Activated CD8-positive, alpha-beta memory T cell treated with anti-CD3 and anti-CD28 coated beads for 48 hours (primary cell): ENCODE measurements at places on chromosomes 16 and 17.

GRCh38 chr16:27285676-27286196 lies 17.2 kb upstream of the NSMCE1 start:
- DNase-seq = no peak

GRCh38 chr16:72785171-72785570 lies 262.8 kb downstream of the ZFHX3 start:
- DNase-seq = no peak

- no peak for DNase-seq
Observed at GRCh38 chr17:35295686-35296085, 52.8 kb downstream of the SLFN5 start.

DNA sequence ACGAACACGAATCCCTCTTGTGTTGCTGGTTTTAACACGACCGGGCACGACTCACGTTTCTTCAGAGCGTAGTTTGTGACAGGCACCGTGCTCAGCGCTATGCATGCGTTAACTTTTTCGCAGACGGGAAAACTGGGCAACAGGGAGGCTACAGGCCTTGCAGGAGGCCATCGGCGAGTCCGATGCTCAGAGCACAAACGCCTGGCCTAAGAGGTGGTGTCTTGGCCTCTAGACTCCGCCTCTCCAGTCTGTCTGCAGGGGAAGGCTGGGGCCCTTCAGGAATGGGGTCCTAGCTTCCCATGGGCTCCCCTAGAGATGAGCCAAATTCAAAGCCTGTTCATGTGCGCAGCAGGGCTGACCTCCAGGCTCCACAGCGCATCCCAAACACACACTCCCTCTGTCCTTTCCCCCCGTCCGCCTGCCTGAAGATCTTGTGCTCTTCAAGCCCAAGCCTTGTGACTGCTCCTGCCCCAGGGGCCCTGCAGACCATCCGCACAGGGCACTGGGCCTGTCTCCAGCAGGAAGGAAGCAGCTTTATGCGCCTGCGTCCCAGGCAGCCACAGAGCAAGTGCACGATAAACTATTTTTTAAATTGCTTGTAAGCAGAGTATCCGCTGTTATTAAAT lies 3.1 kb downstream of the CLCN7 start:
- DNase-seq = no peak

DNA sequence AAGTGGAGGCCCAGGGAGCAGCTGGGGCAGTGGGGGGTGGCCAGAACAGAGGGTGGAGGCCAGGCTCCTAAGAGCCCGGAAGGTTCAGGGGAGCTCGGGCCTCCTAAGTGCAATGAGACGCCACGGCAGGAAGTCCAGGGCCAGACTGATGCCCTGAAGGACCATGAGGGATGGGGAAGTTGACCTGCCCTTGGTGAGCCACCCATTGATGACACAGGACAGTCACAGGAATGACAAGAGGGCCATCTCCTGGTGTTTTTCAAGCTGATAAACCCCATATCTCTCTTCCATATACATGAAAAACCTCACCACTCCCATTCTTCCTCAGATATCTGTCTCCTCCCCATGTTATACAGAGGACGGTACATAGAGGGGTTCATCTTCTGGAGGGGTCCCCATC lies 5.8 kb upstream of the MRPL58 start:
- DNase-seq = no peak

DNA sequence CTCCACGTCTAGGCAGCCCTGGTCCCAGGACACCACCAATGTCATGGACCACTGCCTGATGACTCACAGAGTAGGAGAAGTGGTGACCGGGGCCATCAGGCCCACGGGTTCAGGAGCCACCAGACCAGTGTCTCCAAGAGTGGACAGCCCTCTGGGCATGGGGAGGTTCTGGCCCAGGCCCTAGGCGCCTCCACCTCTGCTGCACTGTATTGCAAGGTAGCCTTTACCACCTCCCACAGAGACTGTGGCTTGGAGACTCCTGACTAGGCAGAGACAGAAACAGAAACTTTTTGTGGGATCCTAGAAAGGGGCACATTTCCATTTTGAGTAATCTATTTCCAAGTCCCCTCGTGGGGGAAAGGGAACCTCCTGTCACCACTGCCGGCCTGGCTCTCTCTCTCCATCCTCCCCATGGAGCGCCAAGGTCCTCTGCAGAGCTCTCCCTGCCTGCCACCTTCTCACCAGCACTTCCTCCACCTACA lies 2.9 kb downstream of the CDIP1 start:
- no peak for DNase-seq

- no peak for DNase-seq
Observed at GRCh38 chr17:74386386-74386785, 19.1 kb downstream of the GPR142 start.

- DNase-seq = no peak
Observed at GRCh38 chr16:23990507-23990906, 154.7 kb downstream of the PRKCB start.

DNA sequence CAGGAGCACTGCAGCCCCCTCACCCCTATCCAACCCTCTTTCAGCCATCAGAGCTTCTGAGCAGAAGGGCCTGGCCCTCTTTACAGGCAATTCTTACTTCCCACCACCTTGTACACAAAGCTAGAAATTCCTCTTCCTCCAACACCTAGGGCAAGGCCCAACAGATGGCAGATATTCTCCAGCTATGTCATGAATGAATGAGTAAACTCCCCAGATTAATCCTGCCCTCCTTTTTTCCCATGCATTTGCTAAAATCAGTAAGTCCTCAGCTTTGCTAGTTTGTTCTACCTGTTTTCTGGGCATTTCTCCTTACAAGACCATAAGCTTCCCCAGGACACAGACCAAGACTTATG lies 20.4 kb upstream of the MRPS23 start:
- no peak for DNase-seq

GRCh38 chr16:87086575-87086974 lies 230.6 kb downstream of the C16orf95 start:
- no peak for DNase-seq

DNA sequence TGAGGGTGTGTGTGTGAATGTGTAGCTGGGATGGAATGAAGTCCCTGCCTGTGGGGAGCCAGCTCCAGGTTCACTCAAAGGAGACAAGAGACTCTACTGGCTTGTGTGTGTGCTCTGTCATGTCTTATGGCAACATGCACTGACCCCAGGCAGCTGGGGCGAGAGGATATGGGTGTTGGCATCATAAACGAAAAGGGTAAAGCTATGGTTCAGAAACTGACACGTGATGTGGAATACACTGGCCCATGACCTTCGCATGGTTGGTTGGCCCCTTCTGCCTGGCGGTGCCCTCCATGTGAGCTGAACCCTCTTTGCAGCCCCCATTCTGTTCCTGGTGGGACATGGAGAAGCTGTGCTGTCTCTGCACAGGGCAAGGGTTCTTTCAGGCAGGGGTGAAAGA lies 21.9 kb downstream of the ZNF750 start:
- no peak for DNase-seq

GRCh38 chr17:7477392-7478275 lies 1.8 kb downstream of the ZBTB4 start:
- DNase-seq = no peak

- DNase-seq = no peak
Observed at GRCh38 chr17:69578385-69578936, 164.0 kb downstream of the MAP2K6 start.

DNA sequence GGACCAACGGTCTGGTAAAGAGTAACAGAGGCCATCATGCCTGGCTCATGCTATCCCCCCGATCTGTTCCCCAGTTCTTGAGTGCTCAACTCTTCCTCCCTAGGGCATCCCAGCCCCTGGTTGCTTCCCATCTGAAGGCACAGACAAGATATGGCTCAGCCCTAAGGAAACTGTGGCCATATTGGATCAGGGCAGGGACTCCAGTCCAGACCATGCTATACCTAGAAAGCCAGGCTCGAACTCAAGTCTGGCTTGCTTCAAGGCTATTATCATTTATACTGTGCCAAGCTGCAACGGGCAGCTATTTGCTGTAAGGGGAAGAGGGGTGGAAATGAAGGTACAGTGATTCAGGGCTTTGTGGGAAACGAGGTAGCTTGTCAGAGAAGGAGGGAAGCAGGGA lies 2.8 kb downstream of the UBTF start:
- no peak for DNase-seq

DNA sequence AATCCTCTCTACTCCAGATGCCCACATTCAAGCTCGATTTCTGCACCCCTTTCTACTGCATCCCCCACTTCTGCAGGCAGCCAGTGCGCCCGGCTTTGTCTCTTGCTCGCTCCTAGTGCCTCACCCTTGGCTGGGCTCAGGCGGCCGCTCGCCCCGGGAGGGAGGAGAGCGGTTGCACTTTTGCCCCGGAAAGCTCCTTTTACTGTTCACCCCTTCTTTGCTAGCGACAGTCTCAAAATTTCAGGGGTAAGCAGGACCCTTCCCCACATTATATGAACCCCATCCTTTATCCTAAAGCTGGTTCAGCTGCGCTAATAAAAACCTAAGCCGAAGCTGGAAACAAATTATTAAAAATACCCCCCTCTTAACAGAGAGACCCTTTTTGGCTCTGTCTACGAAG lies 1.0 kb downstream of the HOXB5 start:
- DNase-seq = no peak

DNA sequence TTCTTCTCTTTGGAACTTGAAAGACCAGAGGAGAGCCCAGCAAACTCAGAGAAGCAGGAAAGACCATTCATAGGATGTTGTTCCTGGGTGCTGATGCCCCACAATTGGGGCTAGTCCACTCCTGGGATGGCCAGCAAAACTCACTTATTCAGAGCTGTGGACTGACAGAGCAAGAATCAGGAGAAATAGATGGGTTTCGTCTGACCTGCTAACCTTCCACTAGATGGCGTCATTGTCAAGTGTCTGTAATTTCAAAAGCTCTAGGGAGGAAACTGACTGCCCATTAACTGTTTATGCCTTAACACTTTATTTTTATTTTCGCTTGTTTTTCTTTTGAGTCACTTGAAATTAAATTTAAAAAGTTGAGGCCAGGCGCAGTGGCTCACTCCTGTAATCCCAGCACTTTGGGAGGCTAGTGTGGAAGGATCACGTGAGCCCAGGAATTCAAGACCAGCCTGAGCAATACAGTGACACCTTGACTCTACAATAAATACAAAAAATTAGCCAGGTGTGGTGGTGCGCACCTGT lies 28.7 kb upstream of the MILR1 start:
- DNase-seq = no peak

DNA sequence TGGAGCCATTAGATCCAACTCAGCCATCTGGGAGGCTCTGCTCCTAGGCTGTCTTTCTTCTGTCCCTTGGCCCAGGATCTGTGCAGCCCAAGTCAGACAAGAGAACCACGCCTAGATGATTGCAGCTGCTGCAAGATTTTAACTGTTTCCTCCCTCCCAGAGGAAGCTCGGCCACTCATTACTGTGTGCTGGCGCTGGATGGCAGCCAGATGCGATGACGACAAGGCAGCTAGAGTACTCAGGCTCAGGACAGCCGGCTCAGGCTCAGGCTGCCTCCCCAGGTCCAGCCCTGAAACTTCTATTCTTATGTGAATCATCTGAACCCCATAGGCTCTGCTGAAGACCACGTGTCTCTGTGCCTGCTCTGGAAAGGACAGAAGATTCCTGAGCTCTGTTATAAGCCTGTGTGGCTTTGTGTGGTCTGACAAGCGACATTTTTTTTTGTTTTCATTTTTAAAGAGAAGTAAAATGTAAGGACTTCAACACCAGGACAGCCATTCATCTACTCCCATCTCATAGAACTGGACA lies 32.1 kb upstream of the FBXW10B start:
- no peak for DNase-seq

DNA sequence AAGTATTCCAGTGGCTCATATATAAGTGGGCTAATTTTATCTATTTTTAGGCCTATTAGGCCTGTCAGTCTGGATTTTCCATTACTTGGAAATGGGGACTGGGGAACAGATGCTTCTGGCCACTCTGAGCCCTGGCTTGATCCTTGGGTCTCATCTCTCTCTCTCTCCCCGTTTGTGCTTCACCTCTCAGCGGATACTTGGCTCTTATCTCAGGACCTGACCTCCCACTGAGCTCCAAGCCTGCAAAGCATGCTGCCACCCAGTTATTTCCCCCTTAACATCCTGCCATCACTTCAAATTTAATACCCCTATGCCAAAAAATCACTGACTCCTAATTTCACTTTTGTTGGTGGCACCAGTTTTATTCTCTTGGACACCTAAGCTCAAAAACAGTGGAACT lies 4.2 kb downstream of the ZNF843 start:
- no peak for DNase-seq

DNA sequence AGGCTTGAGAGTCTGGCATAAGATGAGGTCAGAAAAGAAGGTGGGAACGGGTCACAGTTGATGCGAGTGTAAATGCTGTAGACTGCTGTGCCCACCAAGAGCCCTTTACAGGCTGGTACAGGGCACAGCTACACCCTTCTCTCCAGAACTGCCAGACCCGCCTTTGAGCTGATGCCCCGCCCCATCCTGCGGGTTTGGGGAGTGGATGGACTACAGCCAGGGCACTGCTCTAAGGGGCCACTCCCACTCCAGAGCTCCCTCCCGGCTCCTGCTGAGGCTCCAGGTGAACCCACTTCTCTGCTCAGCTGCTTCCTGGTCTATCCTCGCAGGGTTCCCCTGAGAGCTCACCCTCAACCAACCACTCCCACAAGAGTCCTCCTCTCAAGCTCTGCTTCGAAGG lies 12.3 kb downstream of the MEIOB start:
- DNase-seq = no peak

GRCh38 chr17:73107191-73107590 lies 14.7 kb upstream of the SLC39A11 start:
- DNase-seq = no peak

DNA sequence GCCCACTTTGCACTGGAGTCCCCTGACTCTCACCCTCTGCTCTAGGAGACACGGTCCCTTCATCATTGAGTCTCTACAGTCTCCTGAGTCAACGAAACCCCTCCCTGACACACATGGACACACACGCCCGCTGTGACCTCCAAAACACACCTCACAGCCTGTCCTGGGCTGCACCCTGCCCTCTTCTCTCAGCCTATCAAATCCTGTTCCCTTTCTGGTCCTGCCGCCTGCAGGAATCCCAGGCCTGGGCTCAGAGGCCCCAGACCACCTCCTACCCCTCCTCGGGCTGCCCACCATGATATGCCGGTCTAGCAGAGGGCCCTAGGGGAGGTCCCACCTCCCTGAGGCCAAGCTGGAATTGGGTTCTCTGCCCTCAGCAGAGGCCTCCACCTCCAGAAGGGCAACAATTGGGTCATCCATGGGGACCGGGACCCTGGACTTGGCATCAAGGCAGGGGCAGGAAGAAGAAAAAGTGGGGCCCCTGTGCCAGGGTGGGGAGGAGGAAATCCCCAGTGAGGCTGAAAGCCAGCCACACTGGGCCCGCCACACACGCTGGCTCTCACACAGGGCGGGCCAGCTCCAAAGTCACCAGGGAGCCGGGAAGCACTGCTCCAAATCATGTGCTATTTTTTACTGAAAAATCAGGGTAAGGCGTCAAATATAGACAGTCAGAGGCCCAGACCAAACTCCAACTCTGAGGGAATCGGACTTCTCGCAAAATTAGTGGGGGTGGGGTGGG lies 3.4 kb downstream of the PPP1R9B start:
- DNase-seq = no peak
